ENCODE measurements at places on chromosomes 7 and 10. TPM values are rescaled to one million over a fixed set of nuclear protein-coding genes. Genes with fewer than 3 reads are reported as not detected.

MKX gene
- total RNA-seq: not detected

CYP3A7 gene
- total RNA-seq: not detected

CPXM2 gene
- total RNA-seq: under 0.01 TPM

SPAM1 gene
- total RNA-seq: not detected

OR2A12 gene
- total RNA-seq: not detected

CCDC71L gene
- 77.0 TPM for total RNA-seq

CNNM1 gene
- under 0.01 TPM for total RNA-seq

PHKG1 gene
- total RNA-seq: not detected

SKIDA1 gene
- 0.04 TPM for total RNA-seq

LIPM gene
- not detected for total RNA-seq

ADIRF gene
- total RNA-seq: 23.8 TPM

ITPRID1 gene
- not detected for total RNA-seq

SUGCT gene
- total RNA-seq: 36.2 TPM

FAM25G gene
- 21.2 TPM for total RNA-seq

CHST15 gene
- total RNA-seq: 20.0 TPM

PNLIPRP2 gene
- total RNA-seq: not detected

CDHR3 gene
- total RNA-seq: 1.8 TPM

CAMK2G gene
- total RNA-seq: 15.9 TPM

PIK3AP1 gene
- 0.04 TPM for total RNA-seq

GATA3 gene
- 3.5 TPM for total RNA-seq

GNGT1 gene
- not detected for total RNA-seq

TEX36 gene
- not detected for total RNA-seq

CNOT4 gene
- total RNA-seq: 6.6 TPM

All from hair follicular keratinocyte (primary cell).